ENCODE measurements at places on chromosomes 11 and 22.
A peak's percentile ranks its signal among the peaks of the same experiment; 100 is the strongest.

DNA sequence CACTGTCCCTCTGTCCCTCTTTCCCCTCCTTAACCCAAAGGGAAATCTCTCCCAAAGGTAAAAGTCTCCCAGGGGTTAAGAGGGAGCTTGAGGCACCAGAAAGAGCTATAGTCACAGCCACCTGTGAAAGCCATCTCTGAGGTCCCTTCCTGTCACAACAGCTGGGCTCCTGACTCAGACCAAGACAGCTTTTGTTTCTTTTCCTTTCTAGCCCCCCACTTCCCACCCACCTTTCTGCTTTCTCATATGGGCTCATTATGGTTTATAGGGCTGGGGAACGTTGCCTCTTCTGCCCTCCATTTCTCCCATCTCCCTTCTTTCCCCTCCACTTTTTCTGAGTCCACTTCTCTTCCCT is 19.1 kb downstream of the MIF start:
- no peak for DNase-seq

DNA sequence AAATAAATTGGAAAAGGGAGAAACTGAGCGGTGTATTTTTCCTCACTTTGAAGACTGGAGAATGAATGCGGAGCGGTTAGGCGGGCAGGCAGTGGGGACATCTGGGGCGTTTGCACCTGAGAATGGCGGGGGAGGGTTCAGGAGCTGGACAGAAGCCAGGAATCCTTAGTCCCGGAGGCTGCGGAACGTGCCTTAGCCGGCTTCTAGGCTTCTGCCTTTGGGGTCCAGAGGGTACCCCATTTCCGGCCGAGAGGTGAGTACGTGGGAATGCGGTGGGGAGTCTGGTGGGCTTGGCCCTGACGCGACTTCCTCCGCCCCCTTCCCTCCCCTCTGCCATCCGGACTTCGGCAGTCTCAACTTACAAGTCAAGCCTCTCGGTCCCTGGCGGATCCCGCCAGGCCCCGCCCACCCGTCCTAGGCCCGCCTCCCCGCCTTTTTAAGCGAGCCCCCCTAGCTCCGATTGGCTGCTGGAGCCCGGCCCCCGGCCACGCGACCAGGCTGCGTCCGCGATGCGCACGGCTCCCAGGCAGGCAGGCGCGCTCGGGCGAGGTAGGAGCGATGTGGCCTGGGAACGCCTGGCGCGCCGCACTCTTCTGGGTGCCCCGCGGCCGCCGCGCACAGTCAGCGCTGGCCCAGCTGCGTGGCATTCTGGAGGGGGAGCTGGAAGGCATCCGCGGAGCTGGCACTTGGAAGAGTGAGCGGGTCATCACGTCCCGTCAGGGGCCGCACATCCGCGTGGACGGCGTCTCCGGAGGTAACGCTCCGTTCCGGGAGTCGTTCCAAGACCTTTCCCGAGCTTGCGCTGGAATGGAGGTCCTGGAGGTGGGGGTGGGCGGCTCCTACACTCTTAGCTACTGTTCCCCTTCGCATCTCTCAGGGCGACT is at the start of gene GCAT:
GCAT (plus strand) TSS at position 525 of the 884 bp plus-strand sequence; CDS start at position 559, 34 bp downstream.
- peak; percentile 94 for DNase-seq

DNA sequence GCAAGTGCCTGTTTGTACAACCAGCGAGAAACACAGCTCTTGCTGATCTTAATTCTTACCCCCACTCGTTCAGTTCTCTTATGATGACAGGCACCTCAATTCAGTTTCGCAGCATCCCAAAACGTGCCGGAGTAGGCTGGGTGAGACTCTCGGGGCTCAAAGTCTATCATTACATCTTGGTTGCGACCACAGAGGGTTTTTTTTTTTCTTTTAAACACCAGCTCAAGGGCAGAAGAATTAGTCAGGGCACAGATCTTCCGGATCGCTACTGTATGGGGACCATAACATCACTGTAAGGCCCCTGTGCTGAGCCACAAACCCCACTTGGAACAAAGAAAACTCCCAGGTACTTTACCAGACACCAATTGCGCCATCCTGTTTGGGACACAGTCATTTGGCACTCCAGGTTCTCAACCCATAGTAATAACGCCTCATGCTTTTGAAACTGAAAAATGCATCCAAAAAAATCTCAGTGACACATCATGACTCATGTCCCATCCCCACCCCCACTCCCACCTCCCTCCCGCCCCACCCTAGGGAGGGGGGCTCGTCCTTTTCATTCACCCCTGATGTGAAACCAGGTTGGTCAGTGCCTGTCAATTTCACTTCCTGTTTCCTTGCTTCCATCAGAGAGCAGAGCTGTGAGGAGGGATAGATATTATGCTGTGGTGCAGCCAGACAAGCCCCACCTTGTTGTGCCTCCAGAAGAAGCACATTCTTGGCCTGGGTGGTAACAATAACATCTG is 41.0 kb upstream of the CD5 start:
- no peak for DNase-seq

DNA sequence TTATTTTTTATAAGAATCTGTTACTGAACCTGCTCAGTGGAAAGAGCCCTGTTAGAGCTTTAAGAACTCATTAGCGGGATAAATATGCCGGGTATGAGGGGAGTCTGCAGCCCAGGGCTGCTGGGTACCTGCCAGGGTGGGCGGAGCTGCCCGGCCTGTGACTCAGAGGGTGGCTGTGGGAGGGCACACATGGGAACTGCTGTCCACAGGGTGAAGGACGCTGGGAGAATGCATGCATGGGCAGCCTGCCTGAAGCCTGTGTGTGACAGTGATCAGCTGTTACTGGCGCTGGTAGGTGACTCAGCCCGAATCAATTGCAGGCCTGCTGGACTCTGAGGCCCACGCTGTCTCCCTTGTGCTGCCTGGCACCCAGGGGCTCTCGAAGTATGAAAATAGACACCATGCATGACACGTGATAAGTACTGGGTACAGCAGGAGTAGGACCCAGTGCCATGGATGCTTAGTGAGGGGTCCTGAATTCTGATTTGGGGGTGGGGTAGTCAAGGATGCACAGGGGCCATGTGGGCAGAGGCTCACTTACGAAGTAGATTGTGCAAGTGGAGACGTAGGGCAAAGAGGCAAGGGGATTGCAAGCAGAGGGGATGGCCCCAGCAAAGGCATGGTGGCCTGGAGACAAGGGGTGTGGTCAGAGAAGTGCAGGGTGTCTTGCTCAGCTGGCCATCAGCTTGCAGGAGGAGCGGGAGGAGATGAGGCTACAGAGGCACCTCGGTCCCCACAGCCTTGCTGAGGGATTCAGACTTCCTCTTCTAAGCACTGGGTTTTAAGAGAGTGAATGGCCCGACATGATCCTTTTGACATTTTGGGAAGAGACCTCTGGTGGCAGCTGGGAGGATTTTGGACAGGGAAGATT is 36.5 kb downstream of the GRIK4 start:
- no peak for DNase-seq

- DNase-seq, result no peak
Measured at GRCh38 chr11:47675851-47676250, 33.5 kb upstream of the MTCH2 start.

GRCh38 chr11:134386945-134387344 is 25.1 kb downstream of the B3GAT1 start:
- peak; percentile 12 for DNase-seq

DNA sequence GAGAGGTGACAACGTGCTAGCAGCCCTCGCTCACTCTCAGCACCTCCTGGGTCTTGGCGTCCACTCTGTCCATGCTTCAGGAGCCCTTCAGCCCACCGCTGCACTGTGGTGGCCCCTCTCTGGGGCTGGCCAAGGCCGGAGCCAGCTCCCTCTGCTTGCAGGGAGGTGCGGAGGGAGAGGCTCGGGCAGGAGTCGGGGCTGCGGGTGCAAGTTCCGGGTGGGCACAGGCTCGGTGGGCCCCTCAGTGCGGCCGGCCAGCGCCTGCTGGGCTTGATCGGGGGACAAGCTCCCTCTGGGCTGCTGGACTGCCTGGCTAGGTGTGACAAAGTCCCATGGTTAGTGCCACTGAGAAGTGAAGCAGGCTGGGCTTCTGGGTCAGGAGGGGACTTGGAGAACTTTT is 245.8 kb downstream of the JRKL start:
- no peak for DNase-seq

DNA sequence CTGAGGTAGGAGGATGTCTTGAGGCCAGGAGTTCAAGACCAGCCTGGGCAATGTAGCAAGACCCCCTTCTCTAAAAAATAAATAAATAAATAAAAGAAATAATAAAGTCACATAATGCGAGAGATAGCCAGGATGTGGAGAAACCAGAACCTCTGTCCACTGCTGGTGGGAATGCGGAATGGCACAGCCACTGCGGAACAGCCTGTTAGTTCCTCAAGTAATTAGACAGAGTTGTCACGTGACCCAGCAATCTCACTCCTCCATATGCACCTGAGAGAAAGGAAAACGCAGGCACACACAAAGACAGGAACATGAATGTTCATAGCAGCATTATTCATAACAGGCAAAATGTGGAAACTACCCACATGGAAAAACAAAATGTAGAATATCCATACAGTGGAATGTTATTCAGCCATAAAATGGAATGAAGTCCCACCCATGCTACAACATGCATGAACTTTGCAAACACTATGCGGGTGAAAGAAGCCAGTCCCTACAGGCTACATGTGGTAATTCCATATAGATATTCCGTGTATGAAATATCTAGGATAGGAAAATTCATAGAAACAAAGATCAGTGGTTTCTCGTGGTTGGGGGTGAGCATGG is 27.4 kb downstream of the LIF start:
- DNase-seq, result no peak

DNA sequence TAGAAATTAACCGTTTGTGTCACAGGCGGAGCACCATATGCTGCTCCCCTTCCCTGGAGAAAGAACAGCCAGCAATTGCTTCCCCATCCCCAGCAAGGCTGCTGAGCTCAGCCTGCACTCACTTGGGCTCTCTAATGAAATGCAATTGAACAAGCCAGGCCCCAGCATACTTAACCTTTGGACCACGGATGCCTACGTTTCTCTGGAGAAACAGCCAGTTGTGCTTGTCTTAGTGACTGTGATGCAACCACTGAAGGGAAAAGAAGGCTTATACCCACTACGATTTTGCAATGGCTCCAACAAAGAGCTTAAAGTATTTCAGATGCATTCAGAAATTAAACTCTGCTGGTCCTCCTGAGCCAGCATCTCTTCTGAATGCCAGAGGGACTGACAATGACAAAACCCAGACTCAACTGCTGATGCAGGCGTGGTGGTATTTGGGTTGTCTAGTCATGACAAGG is 51.3 kb upstream of the SESN3 start:
- no peak for DNase-seq

DNA sequence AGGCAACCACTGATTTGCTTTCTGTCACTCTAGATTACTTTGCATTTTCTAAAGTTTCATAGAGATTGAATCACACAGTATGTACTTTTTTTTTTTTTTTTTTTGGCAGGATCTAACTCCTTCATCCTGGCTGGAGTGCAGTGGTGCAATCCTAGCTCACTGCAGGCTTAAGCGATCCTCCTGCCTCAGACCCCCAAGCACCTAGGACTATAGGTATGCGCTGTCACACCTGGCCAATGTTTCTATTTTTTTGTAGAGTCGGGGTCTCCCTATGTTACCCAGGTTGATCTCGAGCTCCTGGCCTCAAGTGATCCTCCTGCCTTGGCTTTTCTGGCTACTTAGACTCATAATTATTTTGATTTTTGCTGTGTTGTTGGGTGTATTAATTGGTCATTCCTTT is 294.6 kb upstream of the CTSC start:
- no peak for DNase-seq

GRCh38 chr11:27934830-27935145 is 173.2 kb downstream of the KIF18A start:
- no peak for DNase-seq

DNA sequence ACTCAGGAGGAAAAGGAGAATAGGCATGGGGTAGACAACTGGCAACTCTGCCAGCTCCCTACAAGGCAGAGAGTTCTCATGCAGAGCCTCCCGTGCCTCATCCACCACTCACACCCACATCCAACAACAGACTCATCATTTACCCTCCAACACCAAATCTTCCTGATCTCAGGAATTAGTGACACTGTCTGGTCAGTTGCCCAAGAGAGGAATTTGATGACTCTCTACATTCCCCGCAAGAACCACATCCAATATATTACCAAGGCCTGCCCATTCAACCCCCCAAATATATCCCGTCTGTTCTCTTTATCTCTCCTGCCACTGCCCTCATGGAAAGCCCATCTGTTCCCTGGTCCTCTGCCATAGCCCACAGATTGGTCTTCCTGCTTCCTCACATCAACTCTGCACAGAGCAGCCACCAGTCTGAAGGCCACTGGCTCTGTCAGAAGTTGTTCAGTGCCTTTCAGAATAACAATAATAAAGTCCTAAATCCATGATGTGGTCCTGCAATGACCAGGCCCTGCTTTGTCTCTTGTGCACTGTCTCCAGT is 57.5 kb upstream of the CD82 start:
- DNase-seq, result no peak

DNA sequence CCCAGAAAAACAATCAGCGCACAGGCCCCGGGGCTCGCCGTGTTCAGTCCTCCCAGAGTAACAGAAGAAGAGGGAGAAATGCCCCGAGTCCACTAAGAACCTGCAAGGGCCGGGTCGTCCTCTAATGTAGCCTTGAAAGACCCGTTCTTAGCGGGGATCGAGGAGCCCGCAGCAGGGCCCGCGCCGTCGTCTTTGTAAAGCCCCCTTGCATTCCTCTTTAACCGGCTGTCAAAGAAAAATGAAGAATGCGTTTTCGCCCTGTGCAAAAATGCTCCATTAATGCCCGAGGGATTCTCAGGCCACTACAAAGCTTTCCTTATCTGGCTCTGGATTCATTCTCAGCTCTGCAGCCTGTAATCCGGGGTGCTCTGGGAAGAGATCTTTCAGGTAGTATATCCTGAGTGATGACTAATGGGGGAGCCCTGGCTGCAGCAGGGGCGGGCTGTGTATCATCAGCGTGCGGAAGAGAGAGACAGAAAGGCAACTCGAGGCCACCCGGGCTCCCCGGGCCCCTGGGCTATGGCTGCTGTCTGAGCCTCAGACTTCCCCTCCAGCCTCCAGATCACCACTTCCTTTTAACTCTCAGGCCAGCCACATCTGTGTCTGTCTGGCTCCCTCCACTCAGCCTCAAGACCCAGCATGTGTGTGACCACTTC is 78.2 kb downstream of the FBLN1 start:
- DNase-seq, result peak; percentile 67

GRCh38 chr11:31437742-31438435 is 68.2 kb downstream of the DNAJC24 start:
- no peak for DNase-seq

GRCh38 chr22:28917747-28918549 is 34.6 kb downstream of the ZNRF3 start:
- peak; percentile 32 for DNase-seq

DNA sequence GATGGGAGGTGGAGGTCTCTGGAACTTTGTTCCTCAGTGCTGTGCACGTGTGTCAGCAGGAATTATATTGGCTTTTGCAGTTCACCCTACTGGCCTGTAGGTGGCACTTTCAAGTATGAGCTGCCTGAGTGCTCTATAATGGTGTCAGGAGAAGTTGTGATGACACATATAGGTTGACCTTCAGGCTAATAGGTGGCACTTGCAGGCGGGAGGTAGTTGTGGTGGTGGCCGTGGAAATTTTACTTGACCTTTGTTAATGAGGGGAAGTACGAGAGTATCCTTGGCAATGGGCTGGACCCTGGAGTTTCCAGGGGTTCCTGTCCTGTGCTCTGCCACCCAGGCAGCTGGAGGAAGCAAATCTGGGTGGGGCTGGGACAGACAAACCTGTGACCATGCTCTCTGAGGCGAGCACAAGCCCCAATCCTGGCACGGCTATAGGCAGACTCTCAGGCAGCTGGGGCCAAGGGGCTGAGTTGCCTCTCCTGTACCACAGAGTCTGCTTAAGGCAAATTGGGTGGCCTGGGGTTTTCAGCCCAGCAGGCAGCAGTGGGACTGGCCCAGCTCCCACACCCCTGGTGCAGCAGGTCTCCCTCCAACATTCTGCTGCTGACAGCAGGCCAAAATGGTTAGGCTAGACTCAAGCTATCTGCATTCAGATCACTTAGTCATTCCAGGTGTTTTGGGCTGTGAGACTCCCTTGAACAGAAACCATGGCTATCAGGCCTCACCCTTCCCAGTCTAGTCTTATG is 147.5 kb upstream of the CTSC start:
- peak; percentile 22 for DNase-seq

Data from GDM1 (cell line).